ENCODE measurements at places on chromosomes 2 and 18. TPM values are rescaled to one million over a fixed set of nuclear protein-coding genes. Genes with fewer than 3 reads are reported as not detected.

The HRH4 gene
- total RNA-seq: not detected

The FOXD4L1 gene
- total RNA-seq: 0.18 TPM

- peak; percentile 15 for DNase-seq
These were observed 27.3 kb downstream of the CCDC141 start for GRCh38 chr2:179022685-179023084.

The MOCOS gene
- 0.59 TPM for total RNA-seq

The PLA2R1 gene
- 4.1 TPM for total RNA-seq

DNA sequence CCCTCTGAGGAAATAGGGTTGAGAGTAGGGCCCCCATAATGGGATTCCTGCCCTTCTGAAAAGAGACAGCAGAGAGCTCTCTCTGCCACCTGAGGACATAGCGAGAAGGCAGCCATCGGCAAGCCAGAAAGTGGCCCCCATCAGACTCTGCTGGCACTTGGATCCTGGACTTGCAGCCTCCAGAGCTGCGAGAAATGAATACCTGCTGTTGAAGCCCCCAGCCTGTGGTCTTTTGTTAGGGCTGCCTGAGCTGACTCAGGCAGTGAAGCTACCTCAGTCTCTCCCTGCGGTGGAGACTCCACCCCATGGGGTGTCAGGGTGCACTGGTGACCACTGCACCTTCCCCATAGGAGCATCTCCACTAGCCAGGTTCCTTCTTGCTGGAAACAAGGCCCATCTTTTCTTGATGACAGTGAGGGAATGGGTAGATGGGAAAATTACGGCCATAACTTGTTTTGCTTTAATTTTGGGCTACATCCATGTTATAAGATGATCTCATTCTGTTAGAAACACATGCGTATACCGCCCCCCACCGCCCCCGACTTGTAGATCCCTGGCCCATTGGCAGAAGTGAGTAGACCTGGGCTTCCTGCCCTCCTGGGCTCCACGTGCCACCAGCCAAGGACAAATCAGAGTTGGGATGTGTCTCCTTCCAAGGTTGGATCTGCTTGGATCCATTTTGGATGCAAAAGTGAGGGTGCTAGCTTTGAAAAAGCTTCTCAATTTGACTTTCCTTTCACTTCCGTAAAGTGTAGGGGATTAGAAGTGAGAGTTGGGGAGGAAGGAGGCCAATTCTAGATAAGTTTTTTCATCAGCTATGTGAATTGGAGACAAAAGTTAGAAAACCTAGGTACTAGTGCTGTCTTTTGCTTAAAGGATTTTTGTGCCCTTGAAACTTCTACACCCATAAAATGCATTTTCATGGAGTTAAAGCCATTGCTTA, 42.9 kb downstream of the NCK2 start:
- no peak for DNase-seq

- DNase-seq: no peak
These were observed 668.8 kb downstream of the TDRD15 start for GRCh38 chr2:21792571-21792970.

DNA sequence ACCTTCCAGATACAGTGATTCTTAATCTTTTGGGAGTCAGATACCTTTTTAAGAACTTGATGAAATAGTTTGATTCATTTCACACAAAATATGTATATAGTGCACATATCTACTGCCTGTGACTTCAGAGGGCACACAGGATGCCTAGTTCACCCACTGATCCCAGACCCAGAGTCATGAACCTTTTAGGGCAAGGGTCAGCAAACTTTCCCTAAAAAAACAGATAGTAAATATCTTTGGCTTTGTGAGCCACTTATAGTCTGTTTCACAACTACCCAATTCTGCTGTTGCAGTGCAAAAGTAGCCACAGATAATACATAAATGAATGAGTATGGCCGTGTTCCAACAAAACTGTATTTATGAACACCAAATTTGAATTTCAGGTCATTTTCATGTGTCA, 124.9 kb downstream of the ANKRD44 start:
- no peak for DNase-seq

- no peak for DNase-seq
These were observed 68.8 kb downstream of the SH3RF3 start for GRCh38 chr2:109197491-109198418.

- DNase-seq: no peak
These were observed 130.8 kb downstream of the FOXI3 start for GRCh38 chr2:88321449-88322248.

DNA sequence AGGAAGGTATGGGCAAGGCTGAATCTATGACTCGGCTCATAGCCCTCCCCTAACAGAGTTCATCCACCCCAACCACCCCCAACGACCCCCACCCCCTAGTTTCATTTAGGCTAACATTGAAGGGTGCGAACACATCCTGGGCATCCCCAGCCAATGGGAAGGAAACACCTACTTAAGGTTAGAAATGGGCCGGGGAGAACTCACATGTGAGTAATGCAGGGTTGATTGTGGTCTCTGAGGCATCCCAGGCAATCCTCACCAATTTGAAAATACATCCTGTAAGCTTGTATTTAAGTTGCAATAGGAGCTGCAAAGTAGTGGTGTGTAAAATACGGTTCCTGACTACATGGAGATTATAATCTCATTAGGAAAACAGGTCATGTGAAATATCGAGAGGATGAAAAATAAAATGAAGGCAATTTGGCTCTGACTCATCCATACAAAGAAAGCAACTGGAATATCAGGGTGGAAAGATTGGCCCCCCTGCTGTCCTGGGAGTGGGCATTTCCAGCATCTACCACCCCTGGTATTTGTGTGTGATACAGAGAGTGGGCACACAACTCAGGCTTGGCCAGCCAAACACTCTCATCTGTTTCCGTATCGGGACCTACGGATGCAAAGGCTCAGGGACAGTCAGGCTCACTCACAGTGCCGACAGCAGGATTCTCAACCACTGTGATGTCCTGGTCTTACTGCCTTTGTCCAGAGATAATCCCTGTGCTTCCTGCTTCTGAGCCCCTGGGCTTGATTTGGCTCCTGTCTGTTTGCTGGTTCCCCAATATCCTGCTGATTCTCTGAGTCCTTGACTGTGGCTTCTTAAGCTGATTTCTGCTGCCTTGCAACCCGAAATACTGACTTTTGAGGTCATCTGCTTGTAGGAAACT, 90.0 kb upstream of the NCKAP5 start:
- no peak for DNase-seq

DNA sequence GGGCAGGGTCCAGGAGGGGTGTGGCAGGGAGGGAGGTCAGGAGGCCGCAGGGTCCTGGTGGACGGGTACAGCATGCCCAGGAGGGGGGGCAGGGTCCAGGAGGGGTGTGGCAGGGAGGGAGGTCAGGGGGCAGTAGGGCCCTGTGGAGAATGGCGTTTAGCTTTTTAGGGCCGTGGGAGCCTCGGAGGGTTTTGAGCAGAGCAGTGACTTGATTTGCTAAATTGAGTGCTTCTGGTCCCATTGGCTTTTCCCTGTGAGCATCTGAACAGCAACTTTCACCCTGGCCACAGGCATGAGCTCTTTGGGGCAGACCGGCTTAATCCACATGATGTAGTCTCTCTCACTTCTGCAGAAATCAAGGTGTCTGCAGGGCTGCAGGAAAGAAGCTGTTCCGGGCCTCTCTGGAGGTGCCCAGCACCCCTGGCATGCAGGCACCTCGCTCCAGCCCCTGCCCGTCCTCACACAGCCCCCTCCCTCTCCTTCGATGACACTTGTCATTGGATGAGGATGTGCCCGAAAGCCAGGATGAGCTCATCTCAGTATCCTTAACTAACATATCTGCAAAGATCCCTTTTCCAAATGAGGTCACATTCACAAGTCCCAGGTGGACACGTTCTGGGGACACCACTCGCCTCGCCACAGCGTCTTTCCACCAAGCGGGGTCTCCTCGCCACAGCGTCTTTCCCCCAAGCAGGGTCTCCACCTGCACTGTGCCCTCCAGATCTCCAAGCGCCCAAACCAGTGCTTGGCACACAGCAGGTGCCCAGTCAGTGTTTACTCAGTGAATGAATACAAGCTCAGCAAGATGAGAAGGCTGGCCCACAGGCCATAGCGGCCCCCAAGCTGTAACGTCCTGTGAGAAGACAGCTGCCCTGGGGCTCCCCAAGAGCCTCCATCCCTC, 94.0 kb downstream of the NDUFA10 start:
- DNase-seq: no peak

DNA sequence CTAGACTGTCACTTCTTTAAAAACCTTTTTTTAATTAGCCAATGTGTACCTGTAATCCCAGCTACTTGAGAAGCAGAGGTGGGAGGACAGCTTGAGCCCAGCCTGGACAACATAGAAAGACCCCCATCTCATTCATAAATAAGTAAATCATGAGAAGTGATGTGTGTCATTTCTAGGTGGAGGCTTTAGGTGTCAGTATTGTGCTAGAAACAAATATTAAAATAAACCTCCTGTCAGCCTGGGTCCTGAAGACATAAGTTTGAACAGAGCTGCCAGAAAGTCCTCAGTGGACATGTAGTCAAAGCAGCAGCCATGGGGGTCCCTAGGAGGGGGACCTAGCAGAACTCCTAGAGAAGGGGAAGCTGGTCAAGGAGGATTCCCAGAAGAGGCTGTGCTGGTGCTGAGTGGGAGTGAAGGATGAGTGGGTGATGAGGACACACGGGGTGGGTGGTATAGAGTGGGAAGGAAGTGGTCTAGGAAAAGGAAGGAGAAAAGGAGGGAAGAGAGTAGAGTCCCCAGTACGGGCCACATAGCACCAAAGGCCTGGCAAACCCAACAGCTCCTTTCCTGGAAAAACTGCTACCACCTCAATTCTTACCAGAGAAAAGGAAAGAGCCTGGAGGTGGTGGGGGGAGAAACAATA, 316.6 kb upstream of the NCKAP5 start:
- DNase-seq: no peak

The SULT1C4 gene
- total RNA-seq: 10.9 TPM

DNA sequence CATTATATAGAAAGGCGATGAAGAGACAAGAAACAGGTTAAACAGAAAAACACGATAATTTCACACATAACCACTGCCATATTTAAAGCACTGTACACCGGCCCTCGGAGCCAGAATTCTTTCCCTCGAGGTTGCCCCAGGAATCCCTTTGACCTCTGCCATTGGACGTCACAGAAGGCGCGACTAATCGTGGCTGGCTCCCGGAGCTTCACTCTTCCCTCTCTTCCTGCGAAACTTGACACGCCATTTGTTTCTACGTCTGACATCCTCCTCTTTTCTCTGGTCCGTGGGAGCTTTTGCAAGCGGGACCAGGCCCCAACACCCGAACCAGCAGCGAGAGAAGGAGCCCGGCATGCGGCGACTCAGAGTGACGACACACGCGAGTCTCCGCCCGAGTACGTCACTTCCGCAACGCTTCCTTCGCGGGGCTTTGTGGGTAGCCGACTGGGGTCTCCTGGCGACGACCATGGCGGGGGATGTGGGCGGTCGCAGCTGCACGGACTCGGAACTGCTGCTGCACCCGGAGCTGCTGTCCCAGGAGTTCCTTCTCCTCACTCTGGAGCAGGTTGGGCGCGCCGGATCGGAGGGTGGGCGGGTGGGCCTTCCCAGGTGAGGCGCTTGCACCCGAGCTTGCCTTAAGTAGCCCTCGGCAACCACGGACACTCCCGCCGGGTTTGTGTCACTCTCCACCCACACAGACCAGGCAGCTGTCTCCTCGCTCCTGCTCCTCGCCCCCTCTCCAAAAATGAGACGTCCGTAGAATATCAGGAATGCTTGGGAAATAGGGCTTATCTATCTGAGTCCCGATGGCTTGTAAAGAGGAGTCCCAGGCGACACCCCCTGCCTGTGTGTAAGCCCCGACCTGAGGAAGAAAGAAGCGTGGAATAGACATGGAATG, at the start of gene C2orf49:
C2orf49 (plus strand) TSS at position 419 of the 898 bp plus-strand sequence; CDS start at position 467, 48 bp downstream.
- DNase-seq: peak; percentile 94

DNA sequence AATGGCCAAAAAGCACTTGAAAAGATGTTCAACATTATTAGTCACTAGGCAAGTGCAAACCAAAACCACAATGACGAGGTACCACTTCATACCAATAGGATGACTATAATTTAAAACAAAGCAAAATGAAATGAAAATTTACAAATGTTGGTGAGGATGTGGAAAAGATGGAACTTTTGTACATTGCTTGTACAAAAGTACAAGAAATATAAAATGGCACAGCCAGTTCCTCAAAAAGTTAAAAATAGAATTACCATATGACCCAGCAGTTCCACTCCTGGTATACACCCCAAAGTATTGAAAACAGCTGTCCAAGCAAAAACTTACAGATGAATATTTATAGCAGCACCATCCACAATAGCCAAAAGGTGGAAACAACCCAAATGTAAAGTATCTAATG, 107.8 kb upstream of the XPO1 start:
- no peak for DNase-seq

The TRAF3IP1 gene
- total RNA-seq: 13.1 TPM

The HOXD10 gene
- total RNA-seq: not detected

The ST8SIA5 gene
- 3.4 TPM for total RNA-seq

DNA sequence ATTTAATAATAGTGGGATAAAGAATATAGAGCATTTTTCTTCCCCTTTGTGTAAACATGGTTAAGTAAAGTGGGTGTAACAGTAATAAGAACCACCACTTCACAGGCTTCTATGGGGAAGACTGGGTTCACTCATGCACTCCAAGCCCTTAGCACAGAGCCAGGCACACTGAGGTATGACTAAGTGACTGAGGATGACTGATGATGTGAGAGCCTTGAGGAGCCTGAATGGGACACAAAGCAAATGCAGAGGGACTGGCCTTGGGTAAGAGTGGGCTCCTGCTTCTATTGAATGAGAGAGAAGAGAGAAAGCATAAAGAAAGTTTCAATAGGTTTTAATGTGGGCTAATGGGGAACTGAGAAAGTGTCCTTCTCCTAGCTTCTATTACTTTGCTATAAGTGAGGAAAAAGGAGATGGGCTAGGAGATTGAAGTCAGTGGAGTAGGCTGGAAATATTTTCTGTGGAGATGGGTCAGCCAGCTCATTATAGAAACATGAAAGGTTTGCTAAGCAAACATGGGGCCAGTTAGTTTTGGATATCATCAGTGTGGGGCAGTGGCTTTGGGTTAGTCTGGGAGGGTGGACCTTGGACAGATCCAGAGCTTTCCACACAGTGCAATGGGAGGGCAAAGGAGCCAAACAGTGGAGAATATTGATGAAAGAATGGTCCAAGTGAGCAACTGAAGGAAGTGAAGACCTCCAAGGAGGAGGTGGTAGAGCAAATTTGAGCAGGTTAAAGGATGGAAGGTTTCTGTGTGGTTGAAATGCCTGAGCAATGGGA, 20.6 kb downstream of the IL1F10 start:
- no peak for DNase-seq

- DNase-seq: no peak
These were observed 23.2 kb upstream of the KDM3A start for GRCh38 chr2:86417961-86418360.

DNA sequence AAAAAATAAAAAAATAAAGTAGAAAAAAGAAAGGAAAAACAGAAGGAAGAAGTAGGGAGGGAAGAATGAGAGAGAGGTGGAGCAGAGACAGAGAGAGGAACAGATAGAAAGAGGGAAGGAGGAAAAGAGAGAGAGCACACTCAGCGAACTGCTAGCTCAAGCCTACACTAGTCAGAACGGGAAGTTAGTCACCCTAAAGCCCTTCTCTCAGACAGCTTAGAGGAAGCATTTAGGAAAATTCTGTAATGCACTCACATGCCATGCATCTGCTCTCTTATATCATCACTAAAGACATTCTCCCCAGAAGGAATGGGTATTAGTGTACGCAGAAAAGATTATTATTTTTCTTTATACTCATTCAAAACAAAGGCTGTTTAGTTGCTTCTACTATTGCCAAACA, 68.1 kb upstream of the SULT1C3 start:
- no peak for DNase-seq

The NT5C1B gene
- not detected for total RNA-seq

- no peak for DNase-seq
These were observed 225.3 kb downstream of the CNTNAP5 start for GRCh38 chr2:124250433-124250832.

GRCh38 chr18:76484749-76485387, 10.2 kb downstream of the ZNF516 start:
- DNase-seq: no peak

The IL1A gene
- total RNA-seq: not detected

- no peak for DNase-seq
These were observed 5.2 kb downstream of the CCBE1 start for GRCh38 chr18:59691996-59692395.
